ENCODE measurements at places on chromosomes 2 and 18. TPM values are rescaled to one million over a fixed set of nuclear protein-coding genes. Genes with fewer than 3 reads are reported as not detected.

The CAPN14 gene
- polyA plus RNA-seq, result 0.03 TPM

The NPHP1 gene
- 23.1 TPM for polyA plus RNA-seq

The MARCHF4 gene
- 0.13 TPM for polyA plus RNA-seq

The IL37 gene
- not detected for polyA plus RNA-seq

The TMEM18 gene
- polyA plus RNA-seq, result 66.6 TPM

The KLF11 gene
- 23.5 TPM for polyA plus RNA-seq

The CAPN13 gene
- polyA plus RNA-seq, result 0.99 TPM

The GREB1L gene
- polyA plus RNA-seq, result 2.1 TPM

The OBSL1 gene
- 127 TPM for polyA plus RNA-seq

The PASK gene
- 11.1 TPM for polyA plus RNA-seq

The STARD6 gene
- 0.21 TPM for polyA plus RNA-seq

The ST6GAL2 gene
- polyA plus RNA-seq, result 23.7 TPM

The ALPG gene
- polyA plus RNA-seq, result not detected

The REG3G gene
- not detected for polyA plus RNA-seq

The RNF144A gene
- polyA plus RNA-seq, result 58.1 TPM

The ANKRD29 gene
- 0.70 TPM for polyA plus RNA-seq

The KIF5C gene
- 5.7 TPM for polyA plus RNA-seq

The SLC16A14 gene
- 4.9 TPM for polyA plus RNA-seq

The FASTKD2 gene
- polyA plus RNA-seq, result 36.5 TPM

The BIRC6 gene
- 57.7 TPM for polyA plus RNA-seq

The RAB12 gene
- 51.4 TPM for polyA plus RNA-seq

The FSHR gene
- polyA plus RNA-seq, result not detected
